ENCODE measurements at places on chromosomes 1 and 21.

DNA sequence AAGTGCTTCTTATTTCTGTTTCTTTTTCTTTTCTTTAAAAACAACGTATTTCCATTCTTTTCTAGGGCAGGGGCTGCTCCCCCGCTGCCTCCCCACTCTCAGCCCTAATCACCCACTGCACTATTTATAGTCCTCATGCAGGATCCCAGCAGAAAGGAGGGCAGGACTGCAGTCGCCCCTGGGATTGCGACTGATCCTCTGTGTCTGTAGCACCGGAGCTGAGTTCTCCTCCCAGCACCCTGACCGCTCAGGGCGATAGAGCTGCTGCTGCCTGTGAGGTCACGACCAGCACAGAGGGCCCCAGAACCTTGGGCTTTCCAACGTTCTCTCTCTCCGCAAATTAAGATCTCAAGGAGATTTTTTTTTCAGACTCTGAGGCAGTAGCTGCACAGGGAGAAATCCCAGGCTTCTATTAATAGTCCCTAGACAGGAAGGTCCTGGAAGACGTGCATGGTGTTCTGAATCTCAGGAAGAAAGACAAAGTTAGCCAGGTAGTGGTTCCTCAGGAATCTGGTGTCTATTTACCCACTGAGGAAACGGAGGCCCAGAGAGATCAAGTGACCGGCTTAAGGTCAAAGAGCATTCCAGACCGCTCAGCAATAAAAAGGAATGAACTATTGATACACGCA lies 46.8 kb downstream of the PRAMEF20 start:
- no peak for DNase-seq

- peak; percentile 52 for DNase-seq
Measured at GRCh38 chr1:21232044-21232443, 55.3 kb upstream of the EIF4G3 start.

- DNase-seq = no peak
Measured at GRCh38 chr1:75438355-75438754, 172.6 kb downstream of the SLC44A5 start.

DNA sequence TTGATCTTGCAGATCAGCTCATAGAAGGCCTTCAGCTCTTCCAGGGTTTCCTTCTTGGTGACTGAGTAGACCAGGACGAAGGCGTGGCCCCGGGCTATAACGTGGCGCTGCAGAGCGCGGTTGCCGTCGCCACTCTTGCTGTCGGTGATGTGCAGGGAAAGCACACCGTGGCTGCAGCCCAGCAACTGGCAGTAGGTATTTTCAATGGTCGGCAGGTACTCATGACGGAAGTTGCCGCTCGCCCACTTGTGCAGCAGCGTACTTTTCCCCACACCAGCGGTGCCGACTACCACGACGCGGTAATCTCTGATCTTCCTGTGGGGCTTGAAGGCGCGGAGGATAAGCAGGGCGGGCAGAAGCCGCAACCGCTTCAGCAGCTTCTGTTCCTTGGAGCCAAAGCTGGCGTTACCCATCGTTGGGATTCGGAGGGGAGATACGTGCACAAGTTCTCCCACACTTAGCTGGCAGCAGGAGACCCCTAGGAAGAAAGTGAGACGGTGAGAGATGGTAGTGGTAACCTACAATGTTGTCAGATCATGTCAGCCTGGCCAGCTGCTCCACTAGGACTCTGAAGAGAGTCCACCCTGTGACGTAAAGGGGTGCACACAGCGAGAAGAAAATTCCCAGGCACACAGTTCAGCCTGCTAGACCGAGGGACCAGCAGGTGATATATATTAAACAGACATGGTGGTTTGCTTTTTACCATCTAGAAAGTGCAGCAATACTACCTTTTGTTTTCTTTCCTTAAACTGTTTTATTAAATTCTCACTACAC lies 3.4 kb downstream of the DIRAS3 start:
- no peak for DNase-seq

DNA sequence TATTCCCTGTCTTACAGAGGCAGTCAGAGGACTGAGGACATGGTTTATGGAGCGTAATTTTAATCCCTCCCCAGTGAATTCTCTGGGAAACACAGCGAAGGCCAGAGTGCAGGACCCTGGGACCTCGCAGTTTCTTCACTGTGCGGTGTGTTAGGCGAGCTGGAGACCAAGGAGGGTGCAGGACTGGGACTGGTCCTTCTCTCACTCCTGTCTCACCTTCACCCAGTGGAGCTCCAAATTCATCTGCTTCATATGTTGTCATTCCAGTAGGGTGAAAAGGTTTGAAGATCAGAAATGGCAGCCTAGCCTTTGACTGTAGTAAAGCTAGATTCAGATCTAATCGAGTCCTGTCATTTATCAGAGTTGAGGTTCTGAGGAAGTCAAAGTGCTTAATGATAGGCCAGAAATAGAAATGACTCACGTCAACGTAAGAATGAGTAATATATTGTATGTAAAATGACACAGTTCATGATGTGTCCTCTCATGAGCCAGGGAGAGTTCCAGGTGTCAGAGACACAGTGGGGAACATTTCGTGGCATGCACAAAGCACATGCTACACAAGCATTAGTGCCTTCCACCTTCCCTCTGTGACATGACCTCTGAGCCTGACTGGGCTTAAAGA lies 647.5 kb downstream of the SMYD3 start:
- no peak for DNase-seq

GRCh38 chr1:43044572-43045361 lies 86.1 kb upstream of the SLC2A1 start:
- no peak for DNase-seq

DNA sequence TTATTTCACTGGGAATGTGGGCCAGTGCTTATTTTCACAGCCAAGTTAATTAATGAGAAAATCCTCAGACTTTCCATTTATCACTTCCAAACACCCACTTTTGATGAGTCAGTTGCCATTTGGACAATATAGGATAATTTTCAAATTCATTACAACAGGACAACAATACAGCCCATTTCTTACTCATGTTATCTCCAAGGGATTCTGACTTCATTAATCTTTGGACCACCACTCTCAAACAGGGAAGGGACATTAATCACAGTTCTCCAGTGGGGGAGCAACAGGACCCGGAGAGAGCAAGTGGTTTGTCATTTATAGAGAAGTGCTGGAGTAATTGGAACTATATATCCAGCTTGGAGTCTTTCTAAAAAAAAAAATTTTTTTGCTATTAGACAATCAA lies 38.7 kb downstream of the JUN start:
- DNase-seq = no peak

DNA sequence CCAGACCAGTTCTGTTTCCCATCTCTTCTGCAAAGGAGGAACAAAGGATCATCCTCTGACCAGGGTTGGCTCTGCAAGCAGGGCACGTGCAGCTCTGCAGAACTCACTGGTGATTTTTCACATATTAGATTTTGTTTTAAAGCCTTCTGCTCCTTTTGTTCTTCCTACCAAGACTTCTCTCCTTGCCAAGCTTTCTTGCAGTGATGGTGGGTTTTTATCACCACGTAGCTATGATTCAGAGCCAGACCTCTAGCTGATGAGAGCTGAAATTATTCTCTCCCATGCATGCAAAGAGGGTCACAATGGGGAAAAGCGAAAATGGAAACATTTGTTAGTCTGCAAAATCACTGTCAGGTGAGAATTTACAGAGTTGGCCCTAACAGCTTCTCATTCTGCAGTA lies 225.2 kb downstream of the KCNH1 start:
- no peak for DNase-seq

- peak; percentile 4 for DNase-seq
Measured at GRCh38 chr1:245434280-245434679, 279.5 kb downstream of the KIF26B start.

- DNase-seq = peak; percentile 46
Measured at GRCh38 chr21:45104560-45104959, 30.2 kb downstream of the ADARB1 start.

- no peak for DNase-seq
Measured at GRCh38 chr1:244802556-244803239, 32.8 kb upstream of the COX20 start.

DNA sequence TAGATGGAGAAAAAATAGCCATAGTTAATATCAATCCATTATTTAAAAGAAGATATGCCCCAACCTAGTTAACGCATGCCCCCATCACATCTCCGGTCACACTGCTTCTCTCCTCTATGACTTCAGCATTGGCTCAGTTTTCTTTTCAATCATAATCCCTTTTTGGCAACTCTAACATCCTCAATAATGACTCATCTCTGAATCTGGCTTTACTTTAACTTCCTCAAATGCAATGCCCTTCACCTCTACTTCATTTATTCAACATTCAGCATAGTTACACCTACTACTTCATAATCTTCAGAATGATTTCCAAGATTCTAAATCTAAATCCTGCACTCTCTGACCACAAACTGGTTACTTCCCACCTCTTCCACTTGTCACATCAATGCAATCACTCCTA lies 417.3 kb downstream of the USH2A start:
- no peak for DNase-seq
